ENCODE measurements at places on chromosomes 1 and 21. TPM values are rescaled to one million over a fixed set of nuclear protein-coding genes. Genes with fewer than 3 reads are reported as not detected.

DNA sequence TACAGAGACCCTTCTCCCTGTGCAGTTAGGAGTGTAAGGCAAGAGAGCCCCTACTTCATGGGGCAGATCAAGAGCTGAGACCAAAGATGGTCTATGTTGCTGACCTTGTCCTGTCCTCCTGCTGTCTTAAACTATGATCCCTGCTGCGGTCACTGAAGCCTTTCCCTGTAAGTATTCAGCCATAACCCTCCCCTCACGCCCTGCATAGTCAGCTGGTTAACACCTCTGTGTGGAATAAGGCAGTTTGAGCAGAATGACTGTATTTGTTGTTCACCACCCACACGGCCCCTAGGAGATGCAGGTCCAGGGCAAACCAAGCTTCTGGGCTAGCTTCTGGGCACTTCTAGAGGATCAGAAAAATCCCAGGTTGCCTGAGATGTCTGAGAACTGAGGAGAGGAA lies 356 bp downstream of the TSPAN1 start:
- DNase-seq = no peak

USP21 gene
- total RNA-seq = 13.2 TPM

SPRR2F gene
- not detected for total RNA-seq

KIF26B gene
- total RNA-seq = 5.5 TPM

DNA sequence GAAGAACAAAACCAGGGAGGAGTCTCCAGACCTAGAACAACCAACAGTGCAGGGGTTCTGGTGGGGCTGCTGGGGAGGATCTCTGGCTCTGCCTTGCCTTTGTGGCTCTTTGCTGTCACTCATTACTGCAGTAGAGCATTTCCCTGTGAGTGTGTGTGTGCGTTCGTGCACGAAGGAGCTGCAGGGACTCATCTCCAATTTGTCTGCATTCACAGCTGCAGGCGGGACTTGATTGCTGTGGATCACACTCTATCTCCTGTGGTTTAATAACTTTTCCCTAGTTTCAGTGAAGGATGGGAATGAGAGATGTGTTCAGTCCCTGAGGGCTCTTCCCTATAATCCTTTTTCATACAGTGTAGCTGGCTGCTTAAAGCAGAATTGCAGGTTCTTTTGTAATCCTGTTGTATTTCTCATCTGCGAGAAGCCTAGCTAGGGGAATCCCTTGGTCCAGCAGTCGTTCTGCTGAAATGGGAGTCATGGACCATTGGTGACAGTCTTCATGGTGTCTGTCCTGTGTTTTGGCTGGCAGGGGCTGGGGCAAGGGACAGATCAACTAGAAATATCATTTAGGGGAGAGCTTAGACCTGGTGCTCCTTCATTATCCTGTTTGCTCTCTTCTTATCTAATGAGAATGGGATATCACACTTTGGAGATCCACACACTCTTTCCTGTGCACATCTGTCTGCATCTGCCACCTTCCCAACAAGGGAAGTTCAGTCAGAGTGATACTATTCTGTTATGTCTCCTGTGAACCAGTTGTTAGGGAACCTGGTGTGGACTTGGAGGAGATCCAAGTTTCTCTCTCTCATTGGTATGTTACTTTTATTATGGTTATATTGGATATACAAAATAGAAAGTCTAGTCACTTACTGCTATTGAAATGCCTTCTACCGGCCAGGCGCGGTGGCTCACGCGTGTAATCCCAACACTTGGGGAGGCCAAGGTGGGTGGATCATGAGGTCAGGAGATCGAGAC lies 3.0 kb downstream of the PCP4L1 start:
- DNase-seq = no peak

DNA sequence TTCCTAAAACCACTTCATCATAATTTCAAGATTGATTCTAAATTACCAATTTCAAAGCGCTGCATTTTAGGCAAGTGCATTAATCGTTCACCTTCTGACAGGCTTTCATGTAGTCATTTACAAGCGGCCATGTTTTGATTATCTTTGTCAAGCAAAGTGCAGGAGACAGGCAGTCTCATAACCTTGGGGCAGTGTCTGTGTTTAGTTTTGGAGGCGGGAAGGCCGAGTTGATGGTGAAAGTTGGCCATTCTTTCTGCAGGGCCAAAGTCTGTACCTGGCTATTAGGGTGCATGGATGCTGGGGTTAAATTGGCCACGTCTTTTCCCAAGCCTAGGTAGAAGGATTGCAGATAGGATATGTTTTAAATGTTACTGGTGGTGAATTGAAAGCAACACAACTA lies 2.9 kb downstream of the AGPAT3 start:
- no peak for DNase-seq

TMEM82 gene
- total RNA-seq = not detected

DNA sequence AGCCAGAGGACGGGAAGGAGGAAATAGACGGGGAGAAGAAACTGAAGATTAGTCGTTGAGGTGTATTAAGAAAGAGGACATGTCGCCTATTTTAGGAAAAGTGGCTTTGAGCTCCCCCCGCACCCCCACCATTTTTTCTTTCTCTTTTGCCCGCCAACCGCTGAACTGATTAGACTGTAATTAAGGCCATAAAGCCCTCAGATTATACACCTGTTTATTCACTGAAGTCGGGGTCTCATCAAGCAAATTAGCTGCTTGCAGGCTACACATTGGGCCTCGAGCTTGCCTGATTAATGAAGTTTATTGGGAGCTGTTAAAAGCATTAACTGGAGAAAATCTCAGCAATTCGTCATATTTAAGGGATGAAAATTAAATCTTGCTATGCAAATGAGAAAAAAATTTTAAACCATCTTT lies 119.4 kb upstream of the RRP15 start:
- no peak for DNase-seq

- no peak for DNase-seq
These were observed 8.9 kb downstream of the ADGRB2 start for GRCh38 chr1:31755197-31755611.

TSSK3 gene
- total RNA-seq = not detected

- DNase-seq = no peak
These were observed 332.7 kb upstream of the SNX7 start for GRCh38 chr1:98328855-98329254.

DNA sequence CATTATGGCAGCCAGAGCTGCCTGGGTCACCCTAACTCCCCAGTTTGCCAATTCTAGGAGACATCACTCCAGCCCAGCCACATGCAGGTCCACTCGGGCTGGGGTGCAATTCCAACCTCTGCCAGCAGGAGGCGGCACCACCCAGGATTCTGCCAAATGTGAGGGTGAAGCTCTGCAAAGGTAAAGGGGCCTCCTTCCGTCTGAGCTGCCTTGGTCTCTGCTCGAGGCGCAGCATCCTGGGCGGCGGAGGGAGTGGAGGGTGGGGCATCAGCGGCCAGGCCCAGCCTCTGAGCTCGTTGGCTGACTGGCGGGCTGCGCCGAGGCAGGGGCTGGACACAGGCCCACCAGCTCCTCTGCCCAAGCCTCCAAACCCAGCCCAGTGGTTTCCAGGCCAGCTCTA lies 63.8 kb downstream of the ARHGEF16 start:
- no peak for DNase-seq

- DNase-seq = no peak
These were observed 111.6 kb downstream of the PLD5 start for GRCh38 chr1:242412921-242413320.

SLC25A44 gene
- 8.8 TPM for total RNA-seq

DNA sequence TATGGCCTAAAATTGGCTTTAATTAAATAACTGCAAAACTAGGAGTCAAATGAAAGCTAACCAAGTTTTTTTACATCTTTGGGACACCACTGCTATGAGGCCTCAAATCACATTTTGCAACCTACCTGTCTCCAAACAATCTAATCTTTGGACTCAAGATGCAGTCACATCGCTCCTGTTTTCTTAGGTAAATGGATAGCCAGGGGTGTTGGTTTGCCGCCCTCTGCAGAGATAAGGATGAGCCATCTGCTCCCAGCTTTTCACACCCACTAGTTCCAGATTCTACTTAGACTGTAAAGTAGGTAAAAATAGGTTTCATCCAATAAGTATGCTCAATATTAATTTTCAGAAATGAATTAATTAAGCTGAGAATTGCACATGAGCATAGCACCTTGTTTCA lies 456.5 kb downstream of the KIF26B start:
- DNase-seq = no peak

IVL gene
- total RNA-seq = not detected

DNA sequence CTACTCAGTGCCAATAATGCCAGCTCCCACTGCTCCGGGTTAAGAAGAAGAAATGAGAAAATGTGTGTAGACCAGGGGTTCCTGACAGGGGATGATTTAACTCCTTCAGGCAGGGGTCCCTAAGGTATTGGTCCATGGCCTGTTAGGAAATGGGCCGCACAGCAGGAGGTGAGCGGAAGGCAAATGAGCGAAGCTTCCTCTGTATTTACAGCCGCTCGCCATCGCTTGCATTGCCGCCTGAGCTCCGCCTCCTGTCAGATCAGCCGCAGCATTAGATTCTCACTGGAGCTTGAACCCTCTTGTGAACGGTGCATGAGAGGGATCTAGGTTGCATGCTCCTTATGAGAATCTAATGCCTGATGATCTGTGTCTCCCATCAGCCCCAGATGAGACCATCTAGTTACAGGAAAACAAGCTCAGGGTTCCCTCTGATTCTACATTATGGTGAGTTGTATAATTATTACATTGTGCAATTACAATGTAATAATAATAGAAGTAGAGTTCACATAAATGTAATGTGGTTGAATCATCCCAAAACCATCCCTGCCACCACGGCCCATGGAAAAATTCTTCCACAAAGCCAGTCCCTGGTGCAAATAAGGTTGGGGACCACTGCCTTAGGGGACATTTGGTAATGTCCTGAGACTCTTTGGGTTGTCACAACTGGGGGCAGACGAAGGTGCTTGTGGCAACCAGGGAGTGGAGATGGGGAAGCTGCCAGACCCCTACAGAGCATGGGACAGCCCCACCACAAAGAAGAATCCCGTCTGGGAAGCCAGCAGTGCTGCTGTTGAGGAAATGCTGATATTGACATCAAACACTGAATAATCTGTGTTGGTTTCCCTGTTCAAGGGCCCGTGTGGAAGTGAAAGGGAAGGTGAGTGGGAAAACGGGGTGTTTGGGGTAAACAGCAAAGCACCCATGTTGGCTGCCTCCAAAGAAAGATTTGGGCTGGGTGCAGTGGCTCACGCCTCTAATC lies 60.8 kb downstream of the DHRS3 start:
- DNase-seq = no peak

Measured in sigmoid colon (tissue), 7 donors.